ENCODE measurements at places on chromosomes 5 and 9.
A peak's percentile ranks its signal among the peaks of the same experiment; 100 is the strongest.

DNA sequence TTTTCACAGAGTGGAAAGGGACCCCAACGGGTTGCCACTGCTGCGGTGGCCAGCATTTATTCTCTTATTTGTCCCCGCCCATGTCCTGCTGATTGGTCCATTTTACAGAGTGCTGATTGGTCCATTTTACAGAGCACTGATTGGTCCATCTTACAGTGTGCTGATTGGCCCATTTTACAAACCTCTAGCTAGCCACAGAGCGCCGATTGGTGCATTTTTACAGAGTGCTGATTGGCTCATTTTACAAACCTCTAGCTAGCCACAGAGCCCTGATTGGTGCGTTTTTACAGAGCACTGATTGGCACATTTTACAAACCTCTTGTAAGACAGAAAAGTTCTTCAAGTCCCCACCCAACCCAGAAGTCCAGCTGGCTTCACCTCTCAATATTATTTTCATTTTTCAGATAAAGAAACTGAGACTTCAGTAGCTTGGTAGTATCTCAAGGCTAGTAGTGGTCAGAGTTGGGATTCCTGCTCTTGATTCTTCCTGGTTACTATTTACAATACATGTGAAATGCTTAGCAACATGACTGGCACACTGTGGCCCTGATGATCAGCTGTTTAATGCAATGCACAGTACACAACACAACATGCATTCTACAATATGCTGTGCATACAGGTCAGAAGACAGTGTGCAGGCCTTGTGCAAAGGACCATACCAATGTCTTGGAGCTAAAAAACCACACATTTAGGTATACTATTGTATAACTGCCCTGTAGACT, 63.6 kb upstream of the BOD1 start:
- DNase-seq: no peak

DNA sequence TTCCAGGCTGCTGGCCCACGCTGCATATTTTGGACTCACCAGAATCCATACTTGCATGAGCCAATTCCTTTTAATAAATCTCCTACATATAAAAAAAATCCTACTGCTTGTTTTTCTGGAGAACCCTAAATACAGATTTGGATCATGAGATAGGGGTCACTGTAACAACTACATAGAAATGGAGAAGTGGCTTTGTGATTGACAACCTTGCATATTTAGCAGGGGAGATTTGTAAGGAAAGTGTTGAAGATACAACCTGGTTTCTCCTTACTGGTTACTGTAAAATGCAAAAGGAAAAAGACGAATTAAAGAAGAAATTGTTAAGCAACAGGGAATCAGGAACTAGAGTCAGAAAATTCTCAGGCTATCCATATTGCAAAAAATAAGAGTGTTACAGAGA, 74.8 kb downstream of the HABP4 start:
- no peak for DNase-seq

- no peak for DNase-seq
These were observed 90.6 kb downstream of the RALGPS1 start for GRCh38 chr9:127004946-127005769.

DNA sequence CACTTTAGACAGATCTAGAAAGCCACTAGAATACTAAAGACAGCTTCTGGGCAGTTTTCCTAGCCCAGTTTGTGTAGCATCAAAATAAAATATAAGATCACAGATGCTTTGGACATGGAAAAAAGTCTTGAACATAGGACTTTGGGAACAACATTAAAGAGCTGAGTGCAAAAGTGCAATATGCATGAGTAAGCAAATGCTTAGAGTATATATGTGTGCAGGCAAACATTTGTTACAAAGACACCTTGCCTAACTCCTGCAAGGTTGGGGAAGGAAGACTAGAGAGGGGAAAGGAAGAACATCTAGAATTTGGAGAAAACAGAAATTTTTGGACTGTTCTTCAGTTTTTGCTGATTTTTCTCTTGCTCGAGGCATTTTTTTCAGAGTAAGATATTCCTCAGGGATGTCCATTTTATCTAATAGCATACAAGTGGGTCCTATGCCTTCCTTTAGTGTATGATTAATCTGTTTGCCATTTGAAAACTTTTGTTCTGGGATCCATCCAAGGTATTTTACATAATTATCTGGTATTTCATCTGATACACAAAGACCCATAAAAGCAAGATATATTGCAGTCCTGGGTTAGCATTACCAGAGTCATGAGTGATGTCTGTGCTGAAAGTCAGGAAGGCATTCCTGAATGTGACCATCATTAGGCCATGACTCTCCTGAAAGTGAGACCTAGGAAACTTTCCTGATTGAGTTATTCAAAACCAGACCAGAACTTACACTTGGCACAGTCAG, 142.0 kb upstream of the RGMB start:
- DNase-seq: no peak

DNA sequence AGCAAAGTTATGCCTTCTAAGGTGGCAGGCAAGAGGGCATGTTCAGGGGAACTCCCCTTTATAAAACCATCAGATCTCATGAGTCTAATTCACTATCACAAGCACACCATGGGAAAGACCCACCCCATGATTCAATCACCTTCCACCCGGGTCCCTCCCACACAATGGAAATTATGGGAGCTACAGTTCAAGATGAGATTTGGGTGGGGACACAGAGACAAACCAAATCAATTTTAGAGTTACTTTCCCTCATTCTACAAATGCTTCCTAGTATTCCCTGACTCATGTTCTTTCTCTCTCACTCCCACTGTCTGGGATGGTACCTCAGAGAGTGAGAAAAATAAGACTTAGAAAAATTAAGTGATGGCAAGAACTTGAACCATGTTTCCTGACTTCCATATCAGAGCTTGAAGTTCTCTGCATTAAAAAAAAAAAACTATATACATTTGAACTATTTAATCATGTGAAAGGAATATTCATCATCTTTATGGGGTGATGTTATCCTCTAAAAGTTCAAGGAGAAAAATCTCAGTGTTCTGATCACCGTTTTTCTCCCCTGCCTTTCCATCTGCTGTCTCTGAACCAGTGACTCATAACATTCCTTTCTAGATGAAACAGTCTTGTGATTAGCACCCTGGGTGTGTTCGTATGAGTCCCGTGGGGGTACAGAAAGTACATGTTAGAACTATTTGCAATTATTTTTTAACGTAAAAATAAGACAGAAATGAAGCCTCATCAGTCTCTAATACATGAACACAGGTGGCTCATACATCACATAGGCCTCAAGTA, 282.9 kb downstream of the SLF1 start:
- no peak for DNase-seq

DNA sequence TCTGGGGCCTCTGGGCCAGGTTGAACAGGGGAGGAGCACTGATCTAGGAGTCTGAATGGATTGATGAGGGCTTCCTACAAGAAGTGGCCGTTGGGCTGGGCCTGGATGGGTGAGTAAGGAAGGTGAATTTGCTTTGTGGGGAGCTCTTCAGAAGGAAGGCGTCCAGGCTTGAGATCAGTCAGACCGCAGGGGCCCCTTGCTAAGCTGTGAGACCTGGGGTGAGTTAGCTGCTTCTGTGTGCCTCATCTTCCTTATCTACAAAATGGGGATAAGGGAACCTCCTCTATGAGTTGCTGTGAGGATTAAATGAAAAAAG, 1.1 kb upstream of the SYNPO start:
- DNase-seq: no peak

DNA sequence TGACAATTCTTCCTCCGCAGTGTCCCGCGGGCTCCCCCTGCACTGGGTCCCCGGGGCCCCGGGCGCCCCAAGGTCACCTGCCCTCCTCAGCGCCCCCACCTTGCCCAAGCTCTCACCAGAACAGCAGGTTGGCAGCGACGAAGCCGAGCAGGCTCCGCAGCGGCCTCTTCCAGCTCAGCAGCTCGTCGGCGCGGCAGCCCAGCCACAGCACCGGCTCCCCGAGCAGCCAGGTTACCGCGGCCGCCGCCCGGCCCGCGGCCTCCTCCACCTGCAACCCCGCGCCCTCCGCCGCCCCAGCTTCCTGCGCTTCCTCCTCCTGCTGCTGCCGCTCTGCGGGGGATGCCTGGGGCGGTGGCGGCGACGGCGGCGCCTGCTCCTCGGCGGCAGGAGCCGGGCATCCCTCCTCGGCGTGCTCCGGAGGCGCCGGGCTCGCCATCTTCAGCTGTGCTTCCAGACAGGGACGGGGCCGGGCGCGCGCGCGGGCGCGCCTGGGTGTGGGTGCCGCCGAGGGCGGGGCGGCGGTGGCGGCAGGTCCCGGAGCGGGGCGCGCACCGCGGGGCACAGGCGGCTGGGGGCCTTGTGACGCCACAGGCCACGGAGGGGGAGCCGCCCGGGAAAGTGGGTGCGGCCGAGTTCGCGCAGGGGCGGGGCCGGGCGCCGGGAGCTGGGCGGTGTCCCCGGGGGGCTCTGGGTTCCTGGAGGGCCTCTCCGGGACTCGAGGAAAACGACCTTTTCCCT, at the start of gene RETREG1:
TSS of gene RETREG1 (minus strand) at position 462 of the 738 bp plus-strand sequence. CDS start at position 436, 26 bp downstream.
- DNase-seq: peak; percentile 16

GRCh38 chr5:133849116-133849515, 119.3 kb downstream of the C5orf15 start:
- no peak for DNase-seq

- no peak for DNase-seq
These were observed 18.0 kb downstream of the MTRR start for GRCh38 chr5:7886849-7887475.

GRCh38 chr9:128899566-128900322, 17.8 kb downstream of the LRRC8A start:
- DNase-seq: no peak

DNA sequence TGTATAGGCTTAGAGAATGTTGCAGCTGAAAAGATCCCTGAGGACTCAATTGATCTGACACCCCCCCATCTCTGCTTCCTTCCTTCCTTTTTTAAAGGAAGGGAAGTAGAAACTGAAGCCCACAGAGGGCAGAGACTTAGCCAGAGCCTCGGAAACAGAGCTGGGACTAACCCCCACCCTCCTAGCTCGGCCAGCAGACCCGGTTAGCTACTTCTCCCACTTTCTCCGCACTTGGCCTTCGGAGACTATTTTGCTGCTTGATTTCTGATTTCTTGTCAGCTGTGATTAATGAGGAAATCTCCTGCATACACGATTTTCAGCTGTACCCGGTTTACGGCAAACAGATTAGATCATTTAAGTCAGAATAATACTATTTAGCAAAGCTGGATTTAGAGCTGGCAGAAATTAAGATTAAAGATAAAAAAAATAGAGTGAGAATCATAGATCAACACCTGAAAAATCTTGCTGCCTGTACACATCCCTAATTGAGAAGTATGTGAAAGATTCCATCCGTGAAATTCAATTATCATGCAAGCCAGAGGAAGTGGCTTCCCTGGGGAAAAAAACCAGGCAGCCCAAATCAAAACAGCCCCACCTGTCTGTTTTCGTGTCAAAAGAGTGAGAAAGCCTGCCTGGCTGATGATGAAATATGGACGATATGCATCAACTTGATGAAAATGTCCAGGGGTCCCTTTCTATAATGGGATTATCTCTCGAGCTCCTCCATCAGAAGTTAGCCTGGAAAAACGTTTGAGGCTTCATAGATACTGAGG, 159.5 kb upstream of the SHB start:
- DNase-seq: no peak

- DNase-seq: no peak
These were observed 192.3 kb downstream of the CACNA1B start for GRCh38 chr9:138069731-138070456.

GRCh38 chr9:13758936-13759335, 479.4 kb upstream of the MPDZ start:
- no peak for DNase-seq

DNA sequence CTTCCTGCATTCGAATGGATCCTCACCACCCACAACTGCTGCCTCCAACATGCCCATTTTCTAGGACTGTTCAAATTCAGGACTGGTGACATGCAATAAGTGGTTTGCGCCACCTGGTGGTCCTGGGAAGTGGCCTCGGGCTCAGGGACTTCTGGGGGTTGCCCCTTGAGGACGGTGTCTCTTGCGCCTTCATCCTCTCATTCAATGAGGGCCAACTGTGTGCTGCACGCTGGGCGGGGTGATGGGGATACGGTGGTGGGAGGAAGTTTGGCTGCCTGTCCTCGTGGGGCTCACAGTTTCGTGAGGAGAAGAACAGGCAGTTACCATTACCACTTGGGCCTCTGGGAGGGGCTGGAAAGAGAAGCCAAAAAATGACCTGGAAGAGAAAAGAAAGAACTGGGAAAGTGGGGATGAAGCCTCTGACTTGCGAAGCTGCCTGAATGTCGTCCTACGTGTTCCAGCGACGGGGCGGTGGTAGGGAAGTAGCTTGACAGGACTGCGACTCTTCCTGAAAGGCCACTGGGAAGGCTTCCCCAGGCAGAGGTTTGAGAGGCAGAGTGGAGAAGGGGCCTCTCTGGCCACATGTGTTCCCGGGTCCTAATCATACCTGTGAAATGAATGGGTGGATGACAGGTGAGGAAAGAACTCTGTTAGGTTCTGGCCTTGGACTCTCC, 49.0 kb downstream of the PSD2 start:
- DNase-seq: no peak

DNA sequence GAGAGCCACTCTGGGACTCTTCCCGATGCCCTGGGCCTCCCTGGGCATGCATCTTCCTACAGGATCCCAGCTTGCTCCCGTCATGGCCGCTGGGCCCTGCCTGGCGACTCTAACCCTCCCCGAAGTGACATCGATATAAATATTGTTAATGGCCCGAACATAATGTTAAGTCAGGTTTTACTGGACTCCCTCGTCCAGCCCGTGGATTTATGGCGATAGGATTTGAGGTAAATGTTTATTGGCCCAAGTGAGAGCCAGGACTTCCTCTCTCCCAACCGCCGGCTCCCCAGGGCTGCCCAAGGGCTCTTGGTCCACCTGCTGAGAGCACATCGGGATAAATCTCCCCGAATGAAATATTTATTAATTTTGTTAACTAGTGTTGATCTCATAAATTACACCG, 246.3 kb downstream of the PBX3 start:
- no peak for DNase-seq
